ENCODE measurements at places on chromosomes 2 and 18.

GRCh38 chr2:74238879-74239278, 40.5 kb downstream of the MTHFD2 start:
- no peak for DNase-seq

- no peak for DNase-seq
Measured at GRCh38 chr2:135743860-135744259, 2.2 kb downstream of the UBXN4 start.

DNA sequence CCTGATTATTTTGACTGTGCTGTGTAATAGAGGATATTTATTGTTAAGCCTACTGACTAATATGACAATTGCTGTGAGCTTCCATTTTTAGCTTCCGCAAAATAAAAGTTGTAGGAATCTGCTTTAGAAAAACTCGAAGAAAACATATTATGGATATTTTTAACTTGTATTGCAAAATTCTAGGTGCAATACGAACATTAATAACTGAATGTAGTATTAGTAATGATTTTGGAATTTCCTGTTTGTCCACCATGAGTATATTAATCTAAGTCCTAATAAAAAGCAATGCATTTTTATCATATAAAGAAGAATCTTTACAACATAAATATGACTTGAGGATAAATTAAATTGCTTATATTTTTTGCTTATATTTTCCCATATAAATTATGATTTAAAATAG, 2.4 kb upstream of the DSC3 start:
- DNase-seq, result no peak

DNA sequence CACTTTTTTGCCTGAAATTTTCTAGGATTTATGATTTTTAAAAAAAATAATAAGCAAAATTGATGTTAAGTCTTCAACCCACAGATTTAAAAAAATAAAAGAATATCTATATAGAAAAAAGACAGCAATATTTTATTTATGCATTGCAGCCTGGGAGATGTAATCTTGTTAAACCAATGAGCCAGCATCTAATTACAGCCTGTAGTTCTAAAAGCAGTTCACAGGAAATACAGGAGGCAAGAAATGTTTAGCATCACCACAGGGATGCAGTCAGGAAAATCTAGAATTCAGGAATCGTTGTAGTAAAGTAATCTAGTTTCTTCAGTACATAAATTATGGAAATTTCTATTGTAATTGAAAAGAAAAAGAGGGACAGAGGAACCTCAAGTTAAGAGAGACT, 17.2 kb downstream of the UGGT1 start:
- no peak for DNase-seq

GRCh38 chr18:31217038-31217849, 54.6 kb upstream of the DSC1 start:
- no peak for DNase-seq

DNA sequence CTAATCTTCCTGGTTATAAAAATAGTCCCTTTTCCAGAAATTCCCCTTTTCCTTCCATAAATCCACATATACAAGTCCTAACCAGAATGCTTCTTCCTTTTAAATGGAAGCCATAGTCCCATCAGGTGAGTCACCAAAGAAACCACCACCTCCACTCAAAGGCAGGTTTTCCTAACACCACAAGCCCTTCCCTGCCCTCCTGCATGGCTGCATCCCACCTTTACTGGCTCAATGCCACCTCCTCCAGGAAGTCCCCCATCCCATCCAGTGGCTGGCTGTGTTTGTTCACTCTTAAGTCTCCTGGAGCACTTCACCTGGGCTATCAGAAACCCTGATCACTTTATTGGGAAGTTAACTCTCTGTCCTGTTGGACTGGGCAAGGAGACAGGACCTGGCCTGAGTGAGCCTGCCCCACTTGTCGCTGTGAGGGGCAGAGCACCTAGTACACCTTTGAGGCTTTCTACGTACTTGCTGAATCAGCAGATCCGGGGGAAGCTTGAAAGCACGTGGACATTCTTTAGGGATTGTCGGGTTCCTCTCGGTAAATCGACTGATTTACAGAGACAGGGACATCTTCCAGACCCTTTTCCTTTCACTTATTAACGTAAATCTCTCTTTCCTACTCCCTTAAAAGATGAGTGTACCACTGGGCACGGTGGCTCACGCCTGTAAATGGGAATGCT, 71.0 kb downstream of the NGEF start:
- no peak for DNase-seq

DNA sequence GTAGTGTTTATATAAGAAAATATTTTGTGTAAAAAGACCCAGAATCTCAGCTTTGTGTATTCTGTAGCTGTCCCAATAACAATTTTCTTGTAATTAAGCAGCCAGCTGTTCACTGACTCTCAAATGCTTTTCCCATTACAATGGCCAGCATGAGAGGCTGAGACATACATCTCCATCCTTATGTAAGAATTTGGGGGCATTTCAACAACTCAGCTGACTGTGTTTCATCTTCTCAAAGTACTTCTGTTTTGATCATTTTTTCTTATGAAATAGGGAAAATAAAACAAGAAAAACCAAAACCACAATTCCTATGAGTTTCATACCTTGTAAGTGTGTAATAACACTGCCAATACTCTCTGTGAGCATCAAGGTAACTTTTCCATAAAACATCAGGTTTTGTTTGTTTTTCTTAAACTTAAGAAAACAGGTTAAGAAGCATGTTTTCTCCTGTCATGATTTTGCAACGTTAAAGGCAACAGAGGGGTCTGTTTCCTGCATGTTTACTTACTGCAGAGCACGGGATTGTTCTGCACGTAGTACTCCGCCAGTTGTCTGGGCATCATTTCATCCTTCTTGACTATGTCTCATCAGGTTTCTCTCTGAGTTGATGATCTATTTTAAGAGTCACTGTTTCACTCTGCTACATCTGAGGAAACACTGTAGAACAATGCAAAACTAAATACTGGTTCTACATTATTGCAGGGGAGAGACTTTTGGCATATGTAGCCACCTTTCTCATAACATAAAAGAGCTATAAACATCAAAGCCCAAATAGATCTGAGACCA, 62.9 kb upstream of the CYRIA start:
- no peak for DNase-seq

DNA sequence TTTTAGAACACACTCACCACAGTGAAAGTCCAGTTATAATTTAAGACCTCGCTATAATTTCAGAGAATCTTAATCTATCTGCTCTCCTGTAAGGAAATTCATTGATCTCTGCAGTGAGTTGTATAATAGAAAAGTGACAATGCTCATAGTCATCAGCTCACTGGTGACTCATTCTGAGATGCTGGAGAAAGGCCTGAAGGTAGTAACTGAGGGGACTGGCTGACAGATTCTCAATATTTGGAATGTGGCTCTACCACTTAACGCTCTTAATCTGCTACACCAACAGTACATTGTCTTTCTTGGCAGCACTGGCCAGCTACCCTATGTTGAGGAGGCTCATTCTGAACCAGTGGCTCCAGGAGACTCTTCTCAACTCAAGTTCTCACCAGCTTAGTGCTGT, 246.1 kb downstream of the RPRM start:
- DNase-seq, result no peak

DNA sequence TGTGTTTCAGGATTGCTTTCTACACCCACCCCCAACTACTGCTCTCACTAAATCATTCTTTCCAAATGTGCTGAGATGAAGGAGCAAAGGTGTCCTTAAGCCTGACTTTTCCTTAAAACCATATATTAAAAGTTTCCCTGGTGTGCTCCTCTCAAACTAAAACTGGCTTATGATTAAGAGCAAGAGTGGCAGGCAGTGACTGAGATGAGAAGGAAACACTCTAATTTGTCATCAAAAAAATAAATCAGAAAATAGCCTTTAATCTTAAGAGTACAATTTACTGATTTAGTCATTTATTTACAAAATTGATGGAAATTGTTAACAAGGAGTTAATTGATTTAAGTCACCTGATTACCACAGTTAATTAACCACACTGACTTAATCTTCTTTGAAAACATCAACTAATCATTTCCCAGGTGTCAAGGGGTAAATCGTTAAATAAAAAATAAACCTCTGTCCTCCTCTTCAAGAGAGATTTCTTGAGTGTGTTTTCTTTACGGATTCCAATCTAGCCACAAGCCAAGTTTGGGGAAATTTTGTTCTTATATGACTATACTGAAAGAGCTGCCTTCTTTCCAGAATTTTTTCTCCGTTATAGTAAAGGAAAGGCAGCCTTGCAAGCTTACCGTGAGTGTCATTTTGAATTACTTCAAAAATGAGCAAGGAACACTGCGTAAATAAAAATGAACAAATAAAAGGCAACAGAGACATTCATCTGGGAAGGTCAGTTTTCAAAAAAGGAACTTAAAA, 17.4 kb downstream of the LRP2 start:
- DNase-seq, result no peak

DNA sequence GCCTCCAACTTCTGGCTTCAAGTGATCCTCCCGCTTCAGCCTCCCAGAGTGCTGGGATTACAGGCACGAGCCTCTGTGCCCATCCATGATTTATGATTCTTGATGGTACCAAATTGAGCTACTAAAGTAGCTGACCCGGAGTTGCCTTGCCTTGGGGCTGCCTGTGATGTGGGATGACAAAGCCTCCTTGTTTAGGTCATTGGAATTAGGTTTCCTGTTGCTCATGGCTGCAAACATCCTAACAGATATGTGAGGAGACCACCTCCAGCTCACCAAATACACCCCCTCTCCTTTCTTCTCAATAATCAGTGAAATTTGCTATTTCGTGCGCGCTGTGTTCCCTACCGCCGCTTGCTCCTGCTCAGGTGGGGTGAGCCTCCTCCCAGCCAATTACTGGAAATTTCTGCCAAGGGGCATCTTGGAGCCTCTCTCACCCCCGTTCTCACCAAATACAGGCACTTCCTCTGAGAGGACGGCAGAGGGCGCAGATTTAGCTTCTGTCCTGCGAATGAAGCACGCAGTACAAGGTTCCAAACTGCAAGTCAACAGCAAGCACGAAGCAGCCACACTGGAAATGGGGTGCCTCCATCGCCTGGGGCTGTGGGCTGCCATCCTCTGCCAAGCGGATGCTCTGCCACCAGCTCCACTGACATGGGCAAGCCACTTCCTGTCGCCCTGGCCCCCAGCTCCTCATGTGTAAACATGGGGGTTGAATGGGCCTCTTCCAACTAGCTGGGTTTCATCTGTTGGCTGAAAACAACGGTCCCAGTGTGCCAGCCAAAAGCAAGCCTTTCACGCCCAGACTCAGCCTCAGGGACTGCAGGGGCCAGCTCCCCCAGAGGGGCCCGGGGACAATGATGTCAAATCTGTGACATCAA, 71.7 kb downstream of the NCAPH start:
- peak; percentile 91 for DNase-seq

GRCh38 chr18:28382215-28382879, 205.4 kb upstream of the CDH2 start:
- no peak for DNase-seq

DNA sequence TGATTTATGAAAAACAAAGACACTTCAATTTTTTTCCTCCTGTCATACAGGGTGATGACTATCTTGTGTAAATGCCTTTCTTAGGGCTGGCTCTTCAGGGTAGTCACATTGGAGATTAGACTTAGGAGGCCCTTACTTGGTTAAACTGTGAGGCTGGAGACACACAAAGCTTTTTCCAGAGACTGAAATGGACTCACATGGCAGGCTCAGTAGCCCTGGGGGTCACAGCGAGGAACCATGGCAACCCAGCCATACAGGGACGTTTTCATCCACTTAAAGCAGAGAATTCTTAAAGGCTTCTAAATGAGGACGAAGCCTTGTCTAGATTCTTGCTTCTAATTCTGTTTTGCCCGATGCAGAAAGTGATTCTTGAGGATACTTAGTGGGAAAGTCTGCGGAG, 57.3 kb upstream of the ZDBF2 start:
- no peak for DNase-seq

DNA sequence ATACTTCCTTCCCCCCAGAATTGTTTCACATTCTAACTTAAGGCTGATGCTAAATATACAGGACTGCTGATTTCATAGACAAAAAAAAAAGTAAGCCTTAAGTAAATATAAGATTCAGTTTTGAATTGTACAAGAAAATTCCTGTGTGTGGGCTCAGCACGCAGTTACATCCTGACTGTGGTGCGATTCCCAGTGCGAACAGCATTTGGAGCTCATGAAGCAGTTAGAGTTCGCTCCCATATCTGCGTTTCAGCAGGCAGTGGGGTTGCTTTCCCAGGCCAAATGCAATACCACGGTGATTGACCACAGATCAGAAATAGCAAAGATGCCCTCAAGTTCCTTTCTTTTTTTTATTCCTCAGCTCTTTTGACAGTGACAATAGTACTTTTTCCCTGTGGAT, 75.6 kb downstream of the SATB2 start:
- no peak for DNase-seq

DNA sequence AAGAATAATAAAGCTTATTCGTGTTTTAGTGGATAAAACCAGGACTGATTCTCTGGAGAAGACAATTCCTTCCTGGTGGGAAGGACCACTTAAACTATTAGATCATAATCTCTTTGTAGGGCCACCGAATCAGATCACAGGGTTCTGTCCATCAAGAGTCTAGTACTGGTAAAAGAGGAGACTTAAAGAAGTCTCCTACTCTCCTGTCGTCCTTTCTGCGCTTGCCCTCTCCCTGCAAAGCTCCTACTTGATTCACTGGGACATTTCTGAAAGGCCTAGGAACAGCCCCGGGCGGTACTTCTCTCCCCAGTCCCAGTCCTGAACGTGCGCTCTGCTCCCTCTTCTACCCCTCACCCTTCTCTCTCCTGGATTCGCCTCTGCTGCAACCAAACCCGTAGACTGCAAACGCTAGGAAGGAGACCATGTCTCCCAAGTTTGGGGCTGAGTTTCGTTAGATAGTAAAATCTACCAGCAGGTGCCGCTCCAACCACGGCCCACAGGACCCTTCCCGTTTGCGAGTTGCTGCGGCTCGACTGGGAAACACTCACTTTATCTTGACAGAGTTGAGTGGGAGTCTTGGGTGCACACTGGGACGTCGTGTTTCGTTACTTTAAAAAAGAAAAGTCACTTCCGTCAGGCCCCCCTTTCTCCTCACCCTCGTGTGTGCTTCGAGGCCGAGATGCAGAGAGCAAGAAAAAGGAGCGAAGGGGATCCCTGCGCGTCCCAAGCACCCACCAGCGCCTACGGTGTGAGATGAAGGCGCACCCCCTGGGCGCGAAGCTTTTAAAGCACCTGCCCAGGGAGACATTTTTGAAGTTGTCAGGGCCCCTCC, 923 bp downstream of the FIGLA start:
- peak; percentile 67 for DNase-seq

GRCh38 chr2:43569921-43570320, 25.9 kb downstream of the THADA start:
- no peak for DNase-seq

- DNase-seq, result no peak
Measured at GRCh38 chr18:42092848-42093247, 137.8 kb downstream of the PIK3C3 start.

GRCh38 chr2:132415915-132416722, 486 bp upstream of the GPR39 start:
- no peak for DNase-seq

DNA sequence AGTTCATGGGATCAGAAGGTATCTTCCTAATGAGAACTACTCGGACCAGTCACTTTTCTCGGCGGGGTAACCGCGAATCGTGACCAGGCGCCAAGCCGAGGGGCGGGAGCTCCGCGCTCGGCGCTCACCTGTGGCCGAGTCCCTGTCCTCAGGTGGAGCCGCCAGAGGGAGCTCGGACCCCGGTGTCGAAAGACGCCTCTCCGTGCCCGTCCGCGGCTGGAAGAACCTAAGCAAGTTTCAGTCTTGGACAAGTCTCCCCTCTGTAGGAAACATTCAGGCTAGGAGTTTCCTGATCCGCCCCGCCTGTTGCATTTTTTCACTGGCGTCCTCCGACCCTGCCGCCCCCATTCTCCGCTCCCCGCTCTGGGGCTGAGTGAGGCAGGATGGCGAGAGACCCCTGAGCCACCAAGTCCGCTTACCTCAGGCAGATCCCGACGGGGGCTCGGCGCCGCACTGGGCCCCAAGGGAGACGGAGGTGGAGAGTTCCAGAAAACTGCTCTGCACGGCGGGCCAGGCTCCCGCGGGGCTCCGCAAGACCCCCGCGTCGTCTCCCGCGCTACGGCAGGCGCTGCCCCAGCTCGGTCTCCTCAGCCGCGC, 480 bp downstream of the DSEL start:
- DNase-seq, result peak; percentile 89
